ENCODE measurements at places on chromosomes 6 and 20. TPM values are rescaled to one million over a fixed set of nuclear protein-coding genes. Genes with fewer than 3 reads are reported as not detected.

DNA sequence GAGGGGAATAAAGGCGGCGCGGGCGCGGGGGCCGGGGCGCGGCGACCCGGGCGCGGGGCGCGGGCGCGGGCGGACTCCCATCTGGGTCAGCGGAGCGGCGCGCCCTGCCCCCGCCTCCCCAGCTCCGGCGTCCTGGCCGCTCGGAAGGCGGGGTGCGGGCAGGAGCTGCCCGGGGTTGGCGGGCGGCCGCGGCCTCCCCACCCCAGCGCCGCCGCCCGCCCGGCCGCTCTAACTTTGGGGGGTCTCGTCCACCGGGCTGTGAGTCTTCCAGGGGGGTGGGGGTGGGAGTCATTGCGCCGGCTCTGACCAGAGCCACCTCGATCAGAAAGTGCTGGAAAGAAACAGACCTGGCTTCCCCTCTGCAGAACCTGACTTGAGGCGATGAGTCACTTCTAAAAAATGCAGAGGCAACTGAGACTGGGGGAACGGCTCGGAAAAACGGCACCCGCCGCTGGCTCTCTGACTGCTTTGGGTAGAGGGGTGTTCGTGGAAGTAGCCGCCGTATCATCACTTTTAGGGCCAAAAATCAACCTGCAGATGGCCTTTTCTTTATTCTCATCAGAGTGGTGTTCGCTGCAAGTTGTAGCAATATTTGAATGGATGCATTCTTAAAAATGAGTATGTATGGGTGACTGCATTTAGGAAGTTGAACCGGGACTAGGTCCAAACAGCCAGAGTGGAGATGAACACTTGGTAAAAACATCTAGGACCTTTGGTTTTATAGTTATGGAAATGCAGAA lies 667 bp downstream of the CAP2 start:
- DNase-seq = peak; percentile 84

DNA sequence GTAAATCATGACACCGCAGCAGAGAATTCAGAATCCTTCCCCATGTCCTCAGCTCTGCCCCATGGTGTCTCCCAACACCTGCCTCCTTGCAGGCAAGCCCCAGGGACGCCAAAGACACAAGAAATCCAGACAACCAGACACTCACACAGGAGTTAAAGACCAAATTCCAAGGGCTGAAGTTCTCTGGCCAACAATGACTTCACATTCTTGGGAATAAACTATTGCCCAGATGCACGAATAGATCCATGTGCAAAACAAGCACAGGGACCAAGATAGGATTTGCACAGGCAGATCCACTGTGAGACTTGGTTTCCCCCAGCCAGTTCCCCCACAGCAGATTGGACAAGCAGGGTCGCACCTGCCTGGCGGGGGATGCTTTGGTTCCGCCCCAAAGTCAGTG lies 246.7 kb downstream of the SOD2 start:
- DNase-seq = no peak

DNA sequence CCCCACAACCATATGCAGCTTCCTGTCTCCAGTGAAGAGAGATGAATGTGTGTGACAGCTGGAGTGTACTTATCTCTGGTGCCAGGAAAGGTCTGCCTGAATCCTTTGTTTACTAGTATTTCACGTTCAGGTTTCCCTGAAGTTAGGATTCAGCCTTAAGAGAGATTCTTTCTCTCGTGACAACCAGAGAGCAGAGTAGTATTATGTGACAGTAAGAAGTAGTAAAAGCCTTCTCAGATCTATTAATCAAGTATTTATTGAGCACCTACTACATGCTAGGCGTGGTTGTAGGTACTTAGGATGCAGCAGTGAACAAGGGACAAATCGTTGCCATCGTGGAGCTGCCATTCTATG lies 949 bp downstream of the KIFC1 start:
- no peak for DNase-seq

The CDH4 gene
- 1.9 TPM for total RNA-seq

- no peak for DNase-seq
These were observed 634.5 kb downstream of the QKI start for GRCh38 chr6:164048840-164049516.

GRCh38 chr20:45316150-45317080 lies 8.3 kb upstream of the MATN4 start:
- no peak for DNase-seq

DNA sequence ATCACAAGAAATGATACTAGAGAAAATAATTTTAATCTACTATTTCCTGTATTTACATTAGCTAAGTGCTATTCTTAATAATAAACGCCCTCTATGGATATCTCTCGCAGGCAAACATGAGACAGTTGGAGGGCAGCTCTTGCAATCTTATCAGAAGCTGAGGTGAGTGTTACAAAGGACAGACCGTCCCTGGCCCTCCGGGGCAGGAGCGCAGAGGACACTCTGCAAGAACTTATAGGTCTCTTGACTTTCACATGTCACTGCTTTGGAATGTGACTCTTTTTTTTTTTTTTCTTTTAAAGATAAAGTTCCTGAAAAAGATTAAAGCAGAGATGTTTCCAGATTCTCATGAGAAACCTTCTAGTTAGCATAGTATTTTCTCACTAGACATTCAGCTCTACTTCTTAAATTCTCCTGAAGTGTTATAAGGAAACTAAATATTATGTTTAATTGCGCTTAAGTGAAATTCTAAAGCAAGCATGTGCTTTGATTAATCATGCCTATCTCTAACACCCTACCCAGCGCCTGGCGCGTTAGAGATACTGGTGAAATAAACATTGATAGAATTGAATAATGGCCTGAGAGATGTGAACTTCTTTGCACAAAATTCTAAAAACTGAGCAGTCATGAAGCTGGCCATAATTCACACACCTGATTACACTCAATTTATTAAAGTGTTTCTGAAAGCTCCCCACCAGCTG lies 57.4 kb downstream of the SYTL3 start:
- DNase-seq = peak; percentile 68

Measured in lower leg skin (tissue), 4 donors.